ENCODE measurements at places on chromosomes 12 and 14.

DNA sequence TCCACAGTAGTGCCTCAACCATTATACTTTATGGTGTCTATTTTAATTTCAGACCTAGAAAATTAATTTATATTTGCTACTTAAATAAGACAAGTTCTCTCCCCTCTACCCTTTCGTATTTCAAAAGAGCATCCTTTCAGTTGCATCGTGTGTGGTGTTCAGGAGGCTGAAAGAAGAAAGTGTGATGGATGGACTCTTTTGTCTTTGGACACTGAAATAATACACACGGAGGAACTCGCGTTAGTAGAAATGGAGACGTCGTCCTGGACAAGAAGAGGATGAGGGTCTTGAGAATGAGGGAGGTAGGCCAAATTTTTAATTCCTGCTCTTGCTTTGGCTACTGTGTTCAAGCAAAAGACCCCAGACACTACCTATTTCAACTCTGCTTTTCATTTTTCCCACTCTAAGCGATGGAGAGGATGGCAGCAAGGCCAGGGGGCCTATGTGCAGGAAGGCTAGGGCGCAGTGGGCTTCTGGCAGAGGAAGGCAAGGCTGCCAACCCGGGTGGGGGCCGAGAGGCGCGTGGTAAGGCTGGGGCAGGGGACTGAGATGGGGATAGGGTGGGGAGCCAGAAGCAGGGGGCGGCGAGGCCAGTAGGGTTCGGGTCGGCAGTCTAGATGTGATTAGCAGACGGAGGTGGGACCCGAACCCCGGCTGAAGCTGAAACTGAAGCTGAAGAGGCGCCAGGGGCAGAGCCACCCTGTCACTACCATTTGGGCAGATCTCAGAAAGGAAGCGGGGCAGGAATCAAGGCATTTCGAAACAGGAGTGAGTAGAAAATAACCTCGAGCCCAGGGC is 722 bp downstream of the TMED8 start:
- DNase-seq: no peak

DNA sequence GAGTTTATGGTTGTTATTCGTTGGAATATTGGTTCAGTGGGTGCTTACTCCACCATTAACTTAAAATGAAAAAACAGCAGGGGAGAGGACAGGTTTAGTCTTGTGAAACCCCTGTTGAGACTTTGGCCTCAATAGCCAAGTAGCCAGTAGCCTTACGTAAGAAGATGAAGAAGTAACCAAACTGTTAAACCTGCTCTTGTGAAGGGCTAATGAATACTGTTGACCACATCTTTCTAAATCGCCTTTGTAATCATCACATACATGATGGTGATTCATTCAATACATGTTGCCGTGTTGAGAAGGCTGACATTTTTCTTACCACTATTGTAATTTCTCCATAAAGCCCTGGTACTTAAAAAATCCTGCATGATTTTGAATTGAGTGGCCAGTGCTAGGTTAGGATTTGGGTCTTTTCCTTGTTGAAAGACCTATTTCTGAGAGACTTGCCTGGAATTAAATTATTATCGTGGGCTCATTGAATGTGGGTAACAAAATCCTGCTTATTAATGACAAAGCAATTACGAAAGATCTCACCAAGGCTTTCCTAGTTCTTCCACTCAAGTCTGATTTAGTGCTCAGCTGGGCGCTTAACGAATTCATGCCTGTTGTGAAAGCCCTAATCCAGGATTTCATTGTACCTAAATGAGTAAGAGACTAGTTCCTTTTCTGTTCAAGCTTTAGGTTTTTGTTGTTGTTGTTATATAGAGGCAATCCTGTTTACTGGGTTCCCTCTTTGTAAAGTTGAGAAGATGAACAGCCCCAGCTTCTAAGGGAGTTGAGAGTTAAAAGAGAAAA is 333.1 kb downstream of the FUT8 start:
- DNase-seq: no peak

DNA sequence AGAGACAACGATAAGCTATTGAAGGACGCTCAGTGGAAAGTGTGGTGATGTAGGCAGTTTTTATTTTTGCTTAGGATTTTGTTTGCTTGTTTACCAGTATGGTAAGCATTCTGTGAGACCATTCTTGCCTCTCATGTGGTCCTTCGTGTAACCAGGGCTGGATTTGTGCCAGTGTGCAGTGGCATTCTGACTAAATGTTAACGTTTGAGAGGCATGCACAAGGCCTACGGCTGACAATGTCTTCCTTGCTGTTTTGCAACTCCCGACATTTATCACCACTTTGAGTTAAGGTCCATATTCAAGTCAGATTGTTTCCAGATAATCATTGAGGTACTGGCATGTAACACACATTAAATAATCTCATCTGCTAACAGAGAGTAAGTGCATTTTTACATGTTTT is 102.3 kb upstream of the BCAT1 start:
- DNase-seq: no peak

DNA sequence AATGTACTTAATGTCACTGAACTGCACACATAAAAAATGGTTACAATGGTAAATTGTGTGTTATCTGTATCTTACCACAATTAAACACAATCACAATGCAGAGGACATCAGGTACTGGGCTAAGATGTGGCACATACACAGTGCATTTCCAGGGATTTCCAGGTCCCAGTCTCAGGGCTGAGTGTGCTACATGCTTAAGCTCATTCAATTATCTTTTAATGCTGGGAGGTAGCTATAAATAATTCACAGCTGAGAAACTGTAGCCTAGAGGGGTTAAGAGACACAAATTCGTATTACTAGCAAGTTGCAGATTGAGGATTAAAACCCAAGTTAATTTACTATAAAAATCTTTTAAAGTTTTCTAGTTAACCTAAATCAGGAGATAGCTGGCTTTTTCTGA is 67.1 kb downstream of the CRACR2A start:
- DNase-seq: no peak

GRCh38 chr14:103078420-103078749 is 5.6 kb upstream of the LBHD2 start:
- peak; percentile 27 for DNase-seq

- DNase-seq: peak; percentile 39
Measured at GRCh38 chr12:12661086-12661856, 34.7 kb downstream of the GPR19 start.

GRCh38 chr14:92542766-92543554 is 29.4 kb downstream of the RIN3 start:
- no peak for DNase-seq

DNA sequence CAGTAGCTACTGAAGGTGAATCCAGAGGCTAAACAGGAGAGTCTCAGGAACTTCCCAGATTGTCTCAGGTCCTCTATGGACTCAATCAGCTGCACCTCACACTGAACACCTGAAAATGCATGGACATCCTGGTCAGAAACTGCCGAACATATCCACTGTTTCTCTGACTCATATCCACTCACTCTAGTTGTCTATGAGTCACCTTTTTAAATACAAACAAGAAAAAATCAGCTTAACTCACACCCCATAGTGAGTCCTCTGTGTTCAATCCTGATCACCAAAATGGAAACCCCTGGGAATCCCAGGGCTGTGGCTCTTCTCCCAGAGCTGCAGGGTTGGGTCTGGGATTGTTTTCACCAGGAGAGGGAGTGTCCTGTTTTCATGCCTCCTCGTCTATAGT is 556.7 kb downstream of the TMEM121 start:
- DNase-seq: no peak

GRCh38 chr12:7061138-7061537 is 620 bp downstream of the C1S start:
- no peak for DNase-seq

- no peak for DNase-seq
Measured at GRCh38 chr12:62481843-62482540, 15.4 kb downstream of the MON2 start.

GRCh38 chr12:64083285-64084210 is 138.5 kb downstream of the KICS2 start:
- DNase-seq: peak; percentile 88

GRCh38 chr14:95320078-95320895 is 579 bp upstream of the CLMN start:
- no peak for DNase-seq

DNA sequence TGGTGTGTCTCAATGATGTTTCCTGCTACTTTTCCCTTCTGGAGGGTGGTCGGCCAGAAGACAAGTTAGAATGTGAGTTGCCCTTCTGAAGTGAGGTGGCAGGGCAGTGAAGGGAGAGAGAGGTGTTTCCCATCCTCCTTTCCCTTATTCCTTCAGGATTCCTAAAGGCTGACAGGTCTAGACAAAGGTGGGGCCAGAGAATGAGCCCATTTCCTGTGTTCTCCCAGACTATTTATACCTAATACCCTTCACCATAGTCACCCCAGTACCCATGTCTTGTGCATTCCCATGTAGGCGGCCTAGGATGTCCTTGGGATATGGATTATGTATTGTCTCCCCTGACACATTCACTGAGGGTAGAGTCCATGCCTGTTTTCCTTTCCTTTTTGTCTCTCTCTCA is 7.0 kb downstream of the DGKA start:
- no peak for DNase-seq

- DNase-seq: no peak
Measured at GRCh38 chr14:73311708-73312030, 74.4 kb downstream of the PAPLN start.

- no peak for DNase-seq
Measured at GRCh38 chr12:25256005-25256404, 5.3 kb upstream of the KRAS start.

GRCh38 chr14:24102357-24103048 is 8.4 kb downstream of the PCK2 start:
- DNase-seq: no peak

- DNase-seq: no peak
Measured at GRCh38 chr14:68222154-68222553, 402.6 kb downstream of the RAD51B start.

DNA sequence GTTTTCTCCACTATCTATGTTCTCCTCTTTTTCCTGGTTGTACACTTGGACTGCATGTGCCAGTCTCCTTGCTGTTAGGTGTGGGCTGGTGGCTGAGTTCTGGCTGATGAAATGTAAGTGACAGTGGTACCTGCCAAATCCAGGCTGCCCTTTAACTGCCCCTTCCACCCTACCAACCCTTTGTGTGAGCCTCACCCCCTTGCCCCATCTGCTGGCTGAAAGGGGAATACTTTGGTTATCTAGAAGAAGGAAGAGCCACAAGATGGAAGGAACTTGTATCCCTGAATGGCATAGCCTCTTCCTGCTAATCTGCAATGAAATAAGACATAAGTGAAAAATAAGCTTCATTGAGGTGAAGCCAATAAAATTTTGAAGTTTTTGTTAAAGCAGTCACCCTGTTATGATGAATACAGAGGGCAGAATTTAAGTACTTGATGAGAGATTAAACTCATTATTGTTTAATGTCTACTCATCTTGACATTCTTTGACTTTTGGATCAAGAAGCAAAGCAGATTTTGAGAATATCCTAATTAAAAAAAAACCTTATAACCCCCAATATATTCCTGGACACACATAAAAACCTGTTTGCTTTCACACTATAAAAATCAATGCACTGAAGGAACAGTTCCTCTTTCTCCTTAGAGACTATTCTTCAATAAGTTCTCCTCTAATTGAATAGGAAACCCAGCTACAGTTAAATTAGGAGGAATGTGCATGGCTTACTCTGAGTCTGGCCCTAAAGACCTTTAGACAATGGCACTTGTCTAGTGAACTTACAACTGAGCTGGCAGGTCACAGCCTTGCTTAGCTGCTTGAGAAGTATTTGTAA is 262.6 kb upstream of the BTG1 start:
- no peak for DNase-seq

DNA sequence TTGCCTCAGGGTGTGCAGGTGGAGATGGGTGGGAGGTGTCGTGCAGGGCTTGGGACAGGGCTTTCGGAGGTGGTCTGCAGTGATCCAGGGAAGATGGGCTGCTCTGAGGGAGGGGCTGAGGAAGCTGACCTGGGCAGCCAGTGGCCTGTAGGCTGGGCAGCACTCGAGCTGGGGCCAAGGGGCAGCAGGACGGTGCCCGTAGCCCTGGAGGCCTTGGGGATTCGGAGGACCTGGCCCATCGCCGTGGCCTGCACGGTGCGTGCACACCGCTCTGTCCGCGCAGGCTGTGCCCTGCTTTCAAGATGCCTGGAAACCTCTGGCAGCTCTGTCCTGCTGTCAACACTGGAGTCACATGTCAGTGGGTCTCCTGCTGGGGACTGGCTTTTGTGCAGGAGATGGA is 9.1 kb downstream of the PACS2 start:
- no peak for DNase-seq

- no peak for DNase-seq
Measured at GRCh38 chr12:10155966-10156365, 16.0 kb downstream of the OLR1 start.

- DNase-seq: no peak
Measured at GRCh38 chr12:128914908-128915563, 61.8 kb downstream of the GLT1D1 start.

DNA sequence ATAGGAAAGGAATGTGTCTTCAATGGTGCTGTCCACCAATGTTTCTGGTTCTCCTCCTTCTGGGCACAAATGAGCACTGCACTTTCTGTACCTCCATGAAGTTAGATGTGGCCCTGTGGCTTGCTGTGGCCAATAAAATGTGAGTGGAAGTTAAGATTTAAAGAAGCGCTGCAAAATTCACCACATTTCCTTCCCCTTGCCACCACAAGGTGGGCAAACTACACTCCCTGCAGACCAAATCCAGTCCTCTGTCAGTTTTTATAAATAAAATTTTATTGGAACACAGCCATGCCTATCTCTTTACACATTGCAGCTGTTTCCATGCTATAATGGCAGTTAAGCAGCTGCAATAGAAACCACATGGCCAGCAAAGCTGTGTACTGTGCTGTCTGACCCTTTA is 141.4 kb upstream of the TMPO start:
- peak; percentile 12 for DNase-seq

DNA sequence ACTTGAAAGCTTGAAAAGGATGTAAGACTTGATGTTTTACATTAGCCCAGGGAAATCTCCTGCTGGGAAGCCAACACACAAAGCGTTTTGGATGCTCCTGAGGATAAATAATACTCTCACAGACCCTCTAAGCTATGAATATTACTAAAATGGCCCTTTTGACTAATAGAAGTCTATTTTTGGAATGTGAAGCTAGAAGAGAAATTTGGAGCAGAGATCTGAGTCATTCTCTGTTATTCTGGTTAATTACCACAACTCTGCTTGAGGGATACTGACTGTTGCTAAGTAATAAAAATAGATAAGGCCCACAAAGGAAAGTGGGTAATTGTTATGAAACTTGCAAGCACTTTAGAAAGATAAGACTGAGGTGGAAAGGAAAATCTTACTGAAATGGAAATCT is 346.2 kb upstream of the STXBP6 start:
- no peak for DNase-seq

DNA sequence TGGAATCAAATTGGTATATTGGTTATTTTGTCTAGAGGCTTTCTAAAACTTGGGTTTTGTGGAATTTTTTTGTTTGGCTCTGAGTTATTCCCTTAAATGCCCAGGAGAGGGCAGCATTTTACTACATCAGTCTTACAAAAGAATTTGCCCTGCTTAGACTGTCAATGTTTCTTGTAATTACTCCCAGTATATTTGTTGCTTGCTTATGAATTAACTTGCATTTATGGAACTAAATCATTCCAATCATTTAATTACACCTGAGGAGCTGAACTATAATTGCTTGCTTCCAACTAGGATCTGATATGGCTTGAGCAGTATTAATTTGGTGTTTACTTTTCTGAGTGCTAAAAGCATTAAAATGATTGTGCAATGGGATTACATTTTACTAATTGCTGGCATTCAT is 48.7 kb downstream of the MIPOL1 start:
- peak; percentile 16 for DNase-seq

- no peak for DNase-seq
Measured at GRCh38 chr12:25401547-25402345, 151.0 kb upstream of the KRAS start.

Measured in skeletal muscle cell (primary cell).